Thoracic aorta (tissue), 2 donors: ENCODE measurements at places on chromosomes 16 and 17. TPM values are rescaled to one million over a fixed set of nuclear protein-coding genes. Genes with fewer than 3 reads are reported as not detected.

DNA sequence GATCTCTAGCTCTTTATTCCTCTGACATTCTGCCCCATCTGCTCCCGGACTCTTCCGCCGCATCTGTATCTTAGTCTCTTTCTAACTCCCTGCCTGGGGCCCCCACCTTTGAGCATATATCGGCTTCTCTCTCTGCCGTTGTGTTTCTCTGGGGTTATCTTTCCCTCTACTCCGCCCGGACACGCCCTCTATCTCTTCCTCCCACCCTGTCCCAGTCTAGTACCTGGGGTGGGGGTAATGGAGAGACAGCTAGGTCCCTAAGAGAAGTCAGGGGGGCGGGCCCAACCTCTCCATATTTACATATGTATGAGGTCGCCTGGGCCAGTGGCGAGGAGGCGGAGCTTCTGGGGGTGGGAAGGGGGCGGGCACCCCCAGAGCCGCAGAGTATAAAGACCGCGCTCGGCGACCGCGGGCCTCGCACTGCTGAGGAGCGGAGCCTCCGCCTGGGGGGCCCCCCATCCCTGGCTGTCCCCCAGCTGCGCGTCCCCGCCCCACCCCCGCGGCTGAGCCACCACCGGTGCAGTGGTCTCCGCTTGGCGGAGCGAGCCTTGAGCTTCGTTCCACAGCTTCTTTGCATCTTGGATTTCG, at the start of gene ATP1B2:
Gene ATP1B2 (plus strand): TSS at position 418 of the 588 bp plus-strand sequence. CDS start 593 bp downstream, outside the sequence.
- H3K4me3 ChIP-seq, result peak within 1 kb of the TSS; percentile 63
- H3K36me3 ChIP-seq, result no peaks in the 10 kb centered on the region
- peaks cover 26% of the 10 kb centered on the region for H3K27me3 ChIP-seq
- peaks cover 14% of the 10 kb centered on the region for H3K4me1 ChIP-seq

GRCh38 chr17:19958023-19958422, 19.6 kb downstream of the AKAP10 start:
- H3K4me3 ChIP-seq, result no peak overlapping the region
- H3K36me3 ChIP-seq, result peaks cover 18% of the 10 kb centered on the region
- no peaks in the 10 kb centered on the region for H3K27me3 ChIP-seq
- peak overlapping the region; percentile 31 for H3K27ac ChIP-seq
- DNase-seq, result no peak
- H3K4me1 ChIP-seq, result peaks cover 13% of the 10 kb centered on the region

DNA sequence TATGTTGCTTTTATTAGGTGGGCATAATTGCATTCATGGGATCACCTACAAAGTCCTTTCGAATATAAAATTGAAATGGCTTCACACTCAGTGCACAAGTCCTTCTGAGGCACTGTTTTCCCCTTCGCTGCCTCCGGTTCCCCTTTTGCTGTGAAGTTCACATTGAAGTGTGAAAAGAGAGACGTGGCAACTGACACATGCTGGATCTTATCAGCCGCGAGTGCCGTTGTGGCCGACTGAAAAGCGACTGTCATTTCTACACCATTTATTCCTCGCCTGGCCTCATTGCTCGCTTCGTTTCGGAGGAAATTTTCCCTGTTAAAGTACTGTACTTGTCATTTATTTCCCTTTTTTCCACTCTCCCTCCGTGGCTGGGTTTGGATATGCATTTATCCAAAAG, 423.5 kb downstream of the MAF start:
- H3K4me1 ChIP-seq, result no peaks in the 10 kb centered on the region
- no peak for DNase-seq
- no peak overlapping the region for H3K27ac ChIP-seq
- no peaks in the 10 kb centered on the region for H3K27me3 ChIP-seq

GRCh38 chr17:37741341-37742115, 3.3 kb downstream of the HNF1B start:
- peaks cover 46% of the 10 kb centered on the region for H3K27me3 ChIP-seq
- H3K4me1 ChIP-seq, result peaks cover 38% of the 10 kb centered on the region
- H3K4me3 ChIP-seq, result peak overlapping the region; percentile 66
- H3K36me3 ChIP-seq, result no peaks in the 10 kb centered on the region
- no peak for DNase-seq
- H3K27ac ChIP-seq, result no peak overlapping the region

DNA sequence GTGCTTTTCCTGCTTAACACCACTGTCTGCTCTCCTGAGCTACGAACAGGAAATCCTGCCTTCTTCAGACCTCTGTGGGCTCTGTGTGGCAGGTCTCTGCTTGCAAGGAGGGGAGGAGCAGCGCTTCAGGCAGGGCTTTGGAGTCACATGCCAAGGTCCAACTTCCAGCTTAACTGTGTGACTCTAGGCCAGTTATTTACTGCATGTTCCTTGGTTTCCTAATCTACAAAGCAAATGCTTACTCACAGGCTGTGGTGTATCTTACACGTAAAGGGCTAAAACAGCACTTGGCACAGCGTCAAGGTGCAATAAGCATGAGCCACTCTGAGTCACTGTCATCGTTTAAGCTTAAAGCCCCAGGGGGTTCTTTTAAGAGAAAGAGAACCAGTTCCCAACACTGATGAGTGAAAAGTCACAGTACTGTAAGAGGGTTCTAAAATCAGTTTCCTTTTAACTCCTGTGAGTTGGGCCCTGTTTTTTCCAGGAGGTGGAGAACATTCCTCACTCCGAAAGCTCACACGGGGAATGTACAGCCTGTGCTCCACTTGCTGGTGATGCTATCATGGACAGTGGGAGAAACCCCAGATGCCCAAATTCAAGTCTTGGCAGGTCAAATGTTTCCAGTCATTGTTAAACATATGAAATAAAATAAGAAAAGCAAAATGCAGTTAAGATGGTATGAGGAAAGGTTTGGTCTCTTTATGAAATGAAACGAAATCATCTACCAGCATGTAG, 54.1 kb upstream of the BCAR1 start:
- peaks cover 42% of the 10 kb centered on the region for H3K4me1 ChIP-seq
- H3K27ac ChIP-seq, result peak overlapping the region; percentile 84
- peak overlapping the region; percentile 29 for H3K4me3 ChIP-seq
- peak; percentile 78 for DNase-seq
- no peaks in the 10 kb centered on the region for H3K36me3 ChIP-seq

DNA sequence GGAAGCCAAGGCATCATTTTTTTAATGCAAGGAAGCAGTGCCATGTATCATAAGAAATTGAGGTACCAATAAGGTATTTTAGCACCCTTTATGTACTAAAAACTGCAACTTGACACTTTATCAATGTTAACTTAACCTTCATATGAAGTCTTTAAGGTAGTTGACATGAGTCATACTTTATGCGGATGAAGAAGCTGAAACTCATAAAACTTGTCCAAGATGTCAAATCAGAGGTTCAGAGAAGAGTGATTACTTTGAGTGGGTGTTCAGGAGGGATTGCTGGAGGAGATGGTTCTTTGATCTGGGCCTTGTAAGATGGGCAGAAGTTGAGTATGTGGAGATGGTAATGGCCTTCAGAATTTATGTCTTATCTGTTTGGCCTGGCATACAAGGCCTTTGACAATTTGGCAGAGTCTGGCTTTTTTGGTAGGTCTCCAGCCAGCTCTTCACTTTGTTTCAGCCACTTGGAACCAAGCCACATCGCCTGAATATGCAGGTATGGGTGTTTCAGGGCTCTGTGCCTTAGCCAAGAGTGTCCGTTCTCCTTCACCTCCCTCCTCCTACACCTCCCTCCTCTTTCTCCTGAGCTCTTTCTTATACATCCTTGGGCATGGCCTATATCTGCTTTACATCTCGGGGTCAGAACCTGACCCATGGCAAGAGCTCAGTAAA, 23.7 kb downstream of the YPEL2 start:
- no peak overlapping the region for H3K4me3 ChIP-seq
- no peaks in the 10 kb centered on the region for H3K36me3 ChIP-seq
- no peaks in the 10 kb centered on the region for H3K27me3 ChIP-seq

GRCh38 chr16:61382435-61382834, 653.8 kb downstream of the CDH8 start:
- no peaks in the 10 kb centered on the region for H3K4me1 ChIP-seq
- no peak overlapping the region for H3K27ac ChIP-seq
- H3K36me3 ChIP-seq, result no peaks in the 10 kb centered on the region
- no peak for DNase-seq
- no peak overlapping the region for H3K4me3 ChIP-seq

- H3K27ac ChIP-seq, result no peak within 1 kb of the TSS
- no peak for DNase-seq
- no peaks in the 10 kb centered on the region for H3K36me3 ChIP-seq
These were observed at the start of gene TNK1 for GRCh38 chr17:7380855-7381683. Gene TNK1 (plus strand): TSS chr17:7381089. CDS start chr17:7382927, 1,838 bp downstream.

GRCh38 chr17:57874058-57874419, 24.2 kb upstream of the MRPS23 start:
- H3K36me3 ChIP-seq, result peaks cover 10% of the 10 kb centered on the region
- DNase-seq, result no peak
- H3K27me3 ChIP-seq, result no peaks in the 10 kb centered on the region
- H3K4me1 ChIP-seq, result peaks cover 42% of the 10 kb centered on the region

GRCh38 chr17:6651919-6652452, 424 bp downstream of the C17orf100 start:
- H3K36me3 ChIP-seq, result no peaks in the 10 kb centered on the region
- peak overlapping the region; percentile 85 for H3K4me3 ChIP-seq
- no peaks in the 10 kb centered on the region for H3K27me3 ChIP-seq
- peak overlapping the region; percentile 79 for H3K27ac ChIP-seq
- peaks cover 5% of the 10 kb centered on the region for H3K4me1 ChIP-seq
- no peak for DNase-seq

DNA sequence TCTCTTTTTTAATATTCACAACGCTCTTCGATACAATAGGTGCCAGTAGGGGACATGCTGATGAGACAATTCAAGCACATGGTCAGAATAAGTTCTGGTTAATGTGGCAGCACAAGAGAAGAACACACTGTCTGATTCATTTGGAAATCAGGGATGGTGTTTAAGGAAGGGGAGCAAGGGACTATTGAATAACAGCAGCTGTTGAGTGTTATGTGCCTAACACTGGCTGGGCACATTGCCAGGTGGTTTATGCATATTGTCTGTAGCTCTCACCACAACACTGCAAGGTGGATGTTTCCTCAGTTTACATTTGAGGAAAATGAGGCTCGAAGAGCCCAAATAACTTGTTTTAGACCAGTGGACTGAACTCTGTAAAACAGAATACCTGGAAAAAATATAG, 44.2 kb downstream of the LYRM9 start:
- no peak for DNase-seq
- H3K4me3 ChIP-seq, result no peak overlapping the region
- H3K27ac ChIP-seq, result no peak overlapping the region
- H3K36me3 ChIP-seq, result no peaks in the 10 kb centered on the region
- no peaks in the 10 kb centered on the region for H3K27me3 ChIP-seq

GRCh38 chr17:68509141-68510057, 2.8 kb upstream of the PRKAR1A start:
- no peak overlapping the region for H3K4me3 ChIP-seq
- H3K36me3 ChIP-seq, result no peaks in the 10 kb centered on the region
- no peaks in the 10 kb centered on the region for H3K27me3 ChIP-seq
- peaks cover 6% of the 10 kb centered on the region for H3K4me1 ChIP-seq
- DNase-seq, result no peak

DNA sequence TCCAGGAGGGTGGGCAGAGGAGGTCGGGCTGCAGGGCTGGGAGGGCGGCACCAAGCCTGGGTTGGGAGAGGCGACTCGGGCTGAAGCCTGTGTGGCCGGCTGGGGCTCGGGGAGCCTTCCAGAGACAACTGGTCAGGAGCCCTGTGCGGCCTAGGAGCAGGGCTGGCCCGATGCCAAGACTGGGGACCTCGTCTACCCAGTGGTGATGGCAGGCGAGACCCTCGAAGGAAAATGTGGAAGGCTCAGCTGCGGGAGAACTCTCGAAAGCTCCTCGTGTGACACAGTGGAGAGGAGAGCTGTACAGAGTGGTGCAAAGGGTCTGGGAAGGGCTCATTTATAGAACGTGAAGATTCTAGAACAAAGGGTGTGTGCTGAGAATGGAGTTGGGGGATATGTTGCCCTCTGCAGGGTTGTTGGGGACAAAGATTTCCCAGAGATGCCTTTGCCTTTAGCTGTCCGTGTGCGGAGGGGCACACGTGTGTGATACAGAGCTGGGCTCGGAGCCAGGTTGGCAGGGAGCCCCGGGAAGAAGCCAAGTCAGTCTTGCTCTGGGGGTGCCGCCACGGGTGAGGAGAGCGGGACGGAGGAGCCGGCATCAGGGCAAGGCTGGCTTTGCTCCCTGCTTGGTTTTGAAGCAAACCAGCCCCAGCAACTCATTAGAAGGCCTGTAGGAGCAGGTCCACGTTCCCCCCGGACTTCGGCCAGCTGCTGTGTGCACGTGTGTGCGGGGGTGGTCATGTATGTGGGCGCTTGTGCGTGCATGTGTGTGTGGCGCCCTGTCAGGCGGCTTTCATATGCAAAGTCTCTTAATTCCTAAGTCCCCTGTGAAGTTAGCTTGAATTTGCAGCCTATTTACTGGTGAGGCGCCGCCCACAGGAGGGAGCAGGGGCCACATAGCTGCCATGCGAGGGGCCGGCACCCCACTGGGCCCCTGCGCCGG, 132.4 kb upstream of the CHMP6 start:
- no peaks in the 10 kb centered on the region for H3K36me3 ChIP-seq
- peak; percentile 28 for DNase-seq
- H3K27ac ChIP-seq, result no peak overlapping the region
- no peaks in the 10 kb centered on the region for H3K27me3 ChIP-seq

DNA sequence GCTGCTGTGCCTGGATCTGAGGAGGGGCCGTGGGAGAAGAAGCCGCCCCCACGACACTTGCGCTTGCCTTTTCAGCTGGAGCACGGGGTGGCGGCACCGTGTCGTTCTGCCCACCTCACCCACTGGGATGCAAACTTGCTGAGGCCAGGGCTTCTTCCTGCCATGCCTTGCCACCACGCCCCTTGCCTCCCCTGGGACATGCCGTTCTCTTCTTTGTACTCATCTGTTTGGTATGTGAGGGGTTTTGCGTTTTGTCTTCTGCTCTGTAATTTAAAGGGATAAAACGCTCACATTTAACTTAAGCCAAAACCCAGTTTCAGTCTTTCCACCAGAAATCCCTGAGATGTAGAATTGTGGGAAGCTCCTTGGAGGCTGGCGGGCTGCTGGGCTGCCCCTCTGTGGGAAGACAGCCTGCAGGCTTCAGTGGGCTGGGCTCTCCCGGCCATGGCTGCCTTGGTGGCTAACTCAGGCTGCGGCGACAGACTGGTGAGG, 180.2 kb downstream of the RPTOR start:
- H3K4me3 ChIP-seq, result no peak overlapping the region
- H3K27ac ChIP-seq, result no peak overlapping the region
- no peak for DNase-seq
- no peaks in the 10 kb centered on the region for H3K36me3 ChIP-seq
- peaks cover 8% of the 10 kb centered on the region for H3K4me1 ChIP-seq

RPL38 gene
- total RNA-seq, result 177 TPM

HS3ST3B1 gene
- total RNA-seq, result 4.8 TPM

P3H4 gene
- total RNA-seq, result 20.7 TPM

NPIPB5 gene
- total RNA-seq, result 484 TPM

TBC1D3C gene
- total RNA-seq, result not detected

CLEC18A gene
- total RNA-seq, result 21.9 TPM

PPP1R27 gene
- total RNA-seq, result not detected
